Stimulated activated CD8-positive, alpha-beta memory T cell treated with anti-CD3 and anti-CD28 coated beads, Interleukin-4, amount 100 ng/mL, for 1 hour (primary cell): ENCODE measurements at places on chromosomes 2 and 18.

GRCh38 chr2:237702441-237703391, 75.3 kb downstream of the LRRFIP1 start:
- DNase-seq: no peak

DNA sequence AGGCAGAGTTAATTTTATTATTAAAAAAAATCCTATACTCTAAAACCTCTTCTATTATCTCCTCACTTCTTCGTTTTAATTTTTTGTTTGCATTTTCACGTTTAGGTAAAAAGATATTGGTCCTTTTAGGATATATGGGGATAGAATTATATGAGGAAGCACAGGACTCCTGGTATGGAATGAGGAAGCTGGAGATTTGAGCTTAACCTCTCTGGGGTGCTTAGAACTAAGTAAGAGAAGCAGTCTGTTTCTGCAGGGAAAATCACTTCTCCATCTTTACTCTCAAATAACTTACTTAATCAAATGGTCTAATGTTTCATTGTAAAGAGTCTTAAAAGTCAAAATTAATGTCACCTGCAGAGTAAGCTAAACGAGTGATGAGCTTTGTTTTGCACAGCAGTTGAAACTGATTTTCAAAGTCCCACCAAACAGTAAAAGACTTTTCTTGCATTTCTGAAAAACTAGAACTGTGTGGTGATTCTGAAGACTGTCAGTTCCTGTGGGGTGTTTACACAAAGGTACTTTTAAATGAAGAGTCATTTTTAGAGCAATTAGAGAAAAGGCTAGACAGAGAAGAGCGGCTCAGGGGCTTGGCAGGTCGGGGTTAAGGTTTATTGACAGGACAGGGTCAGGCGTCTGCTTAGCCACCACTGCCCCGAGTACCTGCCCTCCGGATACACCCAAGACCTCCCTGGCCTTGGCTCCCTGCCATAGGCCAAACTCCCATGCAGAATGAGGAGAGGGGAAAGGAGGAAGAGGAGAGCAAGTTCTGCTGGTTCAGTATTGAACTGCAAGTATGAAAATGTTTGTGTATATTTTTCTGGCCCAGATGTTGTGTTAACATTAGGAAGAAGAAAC, 21.6 kb downstream of the METAP1D start:
- no peak for DNase-seq

- no peak for DNase-seq
Measured at GRCh38 chr18:3966642-3967358, 488.3 kb downstream of the DLGAP1 start.

DNA sequence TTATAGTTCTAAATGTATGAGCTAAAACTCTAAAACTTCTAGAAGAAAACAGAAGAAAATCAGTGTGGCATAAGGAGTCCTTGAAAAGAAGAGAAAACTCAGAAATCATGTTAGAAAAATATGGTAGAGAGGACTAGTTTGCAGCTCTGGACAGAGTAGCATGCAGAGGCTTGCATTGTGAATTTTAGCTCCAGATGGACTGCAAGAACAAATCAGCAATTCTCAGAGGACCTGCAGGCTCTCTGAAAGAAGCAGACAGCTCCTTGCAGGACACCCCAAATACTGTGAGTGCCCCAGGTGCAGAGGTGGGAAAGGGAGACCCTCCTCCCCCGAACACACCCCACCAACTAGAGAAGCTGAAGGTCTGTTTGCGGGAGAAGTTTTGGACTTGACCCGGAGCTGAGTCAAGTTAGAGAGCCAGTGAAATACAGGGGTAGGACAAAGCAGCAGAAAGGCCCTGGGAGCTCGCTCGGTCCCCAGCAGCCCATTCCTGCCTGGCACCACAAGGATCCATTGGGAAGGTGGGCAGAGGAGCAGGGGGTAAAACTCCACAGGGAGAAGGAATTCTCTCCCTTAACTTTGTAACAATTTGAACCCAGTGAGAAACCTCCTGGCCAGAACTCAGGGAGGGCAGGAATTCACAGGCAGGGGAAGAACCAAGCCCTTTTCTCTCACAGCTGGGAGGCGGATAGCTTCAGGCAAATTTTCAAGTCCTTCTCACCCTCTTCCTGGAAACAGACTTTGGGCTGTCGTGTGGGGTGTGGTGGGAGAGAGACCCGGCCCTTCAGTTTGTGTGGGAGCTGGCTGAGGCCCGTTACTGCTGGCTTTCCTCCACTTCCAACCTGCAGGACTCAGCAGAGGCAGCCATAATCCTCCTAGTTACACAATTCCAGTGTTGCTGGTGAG, 216.2 kb upstream of the SLC35G4 start:
- no peak for DNase-seq

DNA sequence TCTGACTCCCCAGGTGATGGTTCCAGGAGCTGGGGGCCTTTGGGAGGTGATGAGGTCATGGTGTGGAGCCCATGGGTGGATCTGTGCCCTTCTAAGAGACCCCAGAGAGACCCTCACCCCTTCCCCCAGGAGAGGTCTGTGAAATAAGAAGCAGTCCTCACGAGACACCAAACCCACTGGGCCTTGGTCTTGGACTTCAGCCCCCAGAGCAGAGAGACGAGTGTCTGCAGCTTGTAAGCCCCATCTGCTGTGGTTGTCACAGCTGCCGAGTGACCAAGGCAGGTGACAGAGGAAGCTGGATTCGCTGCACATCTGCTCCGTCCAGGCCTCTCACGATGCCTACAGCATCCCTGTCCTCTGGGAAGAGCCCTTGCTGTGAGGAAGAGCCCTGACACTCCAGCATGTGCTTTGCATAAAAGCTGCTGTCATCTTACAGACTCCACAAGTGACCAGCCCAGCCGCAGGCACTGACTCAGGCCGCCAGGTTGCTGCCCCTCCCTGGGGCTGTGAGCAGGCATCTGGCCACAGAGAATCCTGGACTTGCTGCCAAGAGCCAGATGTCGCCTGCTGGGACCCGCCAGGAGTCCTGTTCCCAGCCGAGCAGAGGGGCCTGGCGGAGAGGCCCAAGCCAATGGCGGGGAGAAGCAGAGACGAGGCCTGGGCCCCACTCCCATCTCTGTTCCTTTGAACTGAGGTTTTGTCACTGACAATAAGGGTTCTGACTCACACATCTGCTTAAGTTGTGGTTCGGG, 150.8 kb downstream of the PXDN start:
- DNase-seq: no peak

GRCh38 chr2:232521959-232522622, 1.9 kb downstream of the PRSS56 start:
- peak; percentile 24 for DNase-seq

DNA sequence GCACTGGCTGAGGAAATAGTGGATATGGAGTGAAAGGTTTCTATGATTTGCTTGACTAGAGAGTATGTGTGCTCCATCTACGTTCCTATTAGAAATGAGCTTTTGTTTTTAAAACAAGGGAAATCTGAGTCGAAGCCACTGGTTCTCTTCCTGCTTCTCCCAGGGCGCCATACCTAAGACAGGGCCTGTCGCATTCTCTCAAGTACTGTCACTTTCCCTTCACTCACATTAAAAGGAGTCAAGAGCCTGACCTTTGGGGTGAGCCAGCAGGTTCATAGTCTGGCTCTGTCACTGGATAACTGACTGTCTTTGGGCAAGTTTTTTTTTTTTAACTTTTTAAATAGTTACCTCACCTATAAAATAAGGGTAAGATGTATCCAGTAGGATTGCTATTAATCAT, 121.0 kb downstream of the MAP3K20 start:
- DNase-seq: no peak
